Dermis microvascular lymphatic vessel endothelial cell (primary cell): ENCODE measurements at places on chromosomes 16 and 17.

DNA sequence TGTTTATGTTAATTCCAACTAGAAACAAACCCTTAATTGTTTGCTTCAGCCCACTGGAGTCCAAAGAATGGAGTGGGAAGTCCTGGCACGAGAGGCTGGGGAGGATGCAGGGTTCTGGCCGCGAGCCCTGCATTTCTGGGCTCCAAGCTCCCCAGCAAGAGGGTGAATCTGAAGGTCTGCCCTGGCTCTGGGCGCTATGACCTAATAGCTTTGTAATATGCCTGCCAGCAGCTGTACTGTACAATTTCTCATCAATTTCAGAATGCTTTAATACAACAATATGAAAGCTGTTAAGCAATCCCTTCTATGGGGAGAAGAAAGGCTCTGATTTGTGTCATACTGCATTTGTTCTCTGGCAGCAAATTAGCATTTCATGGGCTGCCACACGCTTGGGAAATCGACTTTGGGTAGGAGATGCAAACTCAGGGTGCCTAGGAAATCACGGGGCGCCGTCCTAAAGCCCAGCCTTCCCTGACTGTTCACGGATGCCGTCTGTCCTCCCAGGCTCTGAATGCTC is 43.8 kb downstream of the NDEL1 start:
- DNase-seq = no peak

GRCh38 chr17:59778996-59779395 is 71.5 kb downstream of the VMP1 start:
- no peak for DNase-seq

- DNase-seq = no peak
Measured at GRCh38 chr17:17151055-17151454, 55.1 kb downstream of the PLD6 start.

DNA sequence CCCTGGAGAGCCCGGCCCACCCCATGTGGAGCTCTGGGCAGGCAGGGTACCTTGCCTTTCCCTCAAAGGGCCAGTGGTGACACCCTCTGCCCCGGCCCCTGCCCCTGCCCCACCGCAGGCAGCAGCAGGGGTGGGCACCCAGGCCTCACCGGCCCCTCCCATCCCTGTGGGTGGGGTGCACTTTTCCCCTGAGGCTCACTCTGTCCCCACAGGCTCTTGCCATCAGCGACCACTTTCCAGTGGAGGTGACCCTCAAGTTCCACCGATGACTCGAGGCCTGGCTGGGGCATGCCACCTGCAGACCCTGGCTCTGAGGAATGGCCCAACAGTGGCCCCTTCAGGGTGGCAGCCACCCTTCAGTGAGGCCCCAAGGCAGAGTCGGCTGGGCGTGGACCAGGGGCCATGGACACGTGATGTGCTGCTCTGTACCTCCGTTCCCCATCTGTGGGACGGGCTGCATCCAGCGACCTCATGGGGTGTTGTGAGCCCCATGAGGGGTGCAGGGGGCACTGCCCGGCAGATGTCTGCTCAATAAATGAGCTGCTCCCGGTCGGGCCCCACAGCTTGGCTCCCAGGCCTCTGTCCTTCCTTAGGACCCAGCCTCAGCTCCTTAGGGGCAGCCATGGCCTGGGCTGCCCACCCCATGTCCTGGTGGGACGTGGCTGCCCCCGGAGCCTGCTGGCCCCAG is 2.0 kb downstream of the DNASE1L2 start:
- no peak for DNase-seq

DNA sequence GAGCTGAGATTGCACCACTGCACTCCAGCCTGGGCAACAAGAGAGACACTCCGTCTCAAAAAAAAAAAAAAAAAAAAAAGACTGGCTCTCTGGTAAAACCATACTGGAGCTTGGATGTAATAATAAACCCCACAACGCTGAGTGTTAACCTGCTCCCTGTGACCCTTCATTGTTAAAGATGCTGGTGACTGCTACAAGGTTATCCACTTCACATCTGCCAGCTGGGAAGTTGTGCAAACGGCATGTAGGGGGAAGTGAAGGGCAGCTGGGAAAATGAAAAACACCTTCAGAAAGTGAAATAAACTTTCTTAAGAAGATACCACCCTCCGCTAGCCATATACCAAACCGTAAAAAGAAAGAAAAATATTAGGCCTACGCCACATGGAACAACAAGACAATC is 131.0 kb upstream of the NUDT7 start:
- no peak for DNase-seq

DNA sequence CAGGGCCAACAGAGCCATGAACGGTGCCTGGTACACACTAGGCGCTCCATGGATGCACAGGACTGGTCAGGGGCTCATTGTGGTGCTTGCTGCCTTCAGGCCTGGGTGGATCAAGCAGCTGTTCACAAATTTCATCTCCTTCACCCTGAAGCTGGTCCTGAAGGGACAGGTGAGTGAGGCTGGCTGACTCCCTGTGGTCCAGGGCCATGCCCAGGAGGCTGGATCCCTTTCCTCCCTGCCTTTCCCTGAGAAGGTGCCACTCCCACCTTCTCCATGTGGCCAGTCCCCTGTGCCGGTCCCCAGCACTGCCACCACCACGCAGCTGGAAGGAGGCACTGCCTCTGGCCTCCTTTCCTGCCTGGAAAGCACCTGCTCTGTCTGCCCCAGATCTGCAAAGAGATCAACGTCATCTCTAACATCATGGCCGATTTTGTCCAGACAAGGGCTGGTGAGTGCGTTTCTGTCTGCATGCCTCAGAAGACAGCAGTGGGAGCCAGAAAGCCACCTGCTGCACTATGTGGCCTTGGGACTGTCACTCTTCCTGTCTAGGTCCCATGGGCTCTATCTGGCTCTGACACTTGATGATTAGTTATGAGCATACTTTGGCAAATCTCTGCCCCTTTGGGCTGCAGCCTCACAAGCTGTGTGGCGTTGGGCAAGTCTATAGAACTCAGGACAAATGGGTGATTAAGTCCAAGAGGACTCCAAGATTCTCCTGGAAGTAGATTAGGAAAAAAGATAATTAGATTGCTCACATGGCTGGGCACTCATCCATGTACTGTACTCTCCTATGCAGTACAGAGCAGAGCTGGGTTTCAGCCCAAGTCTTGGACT is 9.4 kb downstream of the CETP start:
- DNase-seq = no peak

GRCh38 chr16:3094289-3095027 is 4.6 kb downstream of the ZSCAN10 start:
- DNase-seq = peak; percentile 45

DNA sequence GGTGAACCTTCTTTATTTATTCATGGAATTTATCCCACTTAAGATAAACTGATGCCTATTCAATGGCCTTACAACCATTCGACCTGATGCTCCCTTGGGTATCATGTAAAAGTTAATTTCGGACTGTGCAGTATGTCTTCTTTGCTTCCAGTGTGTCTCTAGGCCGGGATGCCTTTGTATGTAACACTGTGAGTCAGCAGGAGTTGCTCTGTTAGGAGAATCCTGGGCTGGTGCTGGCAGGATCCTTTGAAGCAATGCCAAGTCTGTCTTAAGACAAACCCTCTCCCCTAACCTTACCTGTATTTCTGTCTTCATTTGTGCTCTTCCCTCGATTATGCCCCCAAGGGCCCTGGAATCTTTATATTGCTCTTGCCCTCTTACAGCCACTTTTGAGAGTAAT is 37.9 kb upstream of the ABCA8 start:
- DNase-seq = peak; percentile 4

GRCh38 chr17:20989991-20990855 is 52.6 kb downstream of the USP22 start:
- DNase-seq = no peak

GRCh38 chr16:54412037-54412436 is 125.5 kb upstream of the IRX3 start:
- no peak for DNase-seq

DNA sequence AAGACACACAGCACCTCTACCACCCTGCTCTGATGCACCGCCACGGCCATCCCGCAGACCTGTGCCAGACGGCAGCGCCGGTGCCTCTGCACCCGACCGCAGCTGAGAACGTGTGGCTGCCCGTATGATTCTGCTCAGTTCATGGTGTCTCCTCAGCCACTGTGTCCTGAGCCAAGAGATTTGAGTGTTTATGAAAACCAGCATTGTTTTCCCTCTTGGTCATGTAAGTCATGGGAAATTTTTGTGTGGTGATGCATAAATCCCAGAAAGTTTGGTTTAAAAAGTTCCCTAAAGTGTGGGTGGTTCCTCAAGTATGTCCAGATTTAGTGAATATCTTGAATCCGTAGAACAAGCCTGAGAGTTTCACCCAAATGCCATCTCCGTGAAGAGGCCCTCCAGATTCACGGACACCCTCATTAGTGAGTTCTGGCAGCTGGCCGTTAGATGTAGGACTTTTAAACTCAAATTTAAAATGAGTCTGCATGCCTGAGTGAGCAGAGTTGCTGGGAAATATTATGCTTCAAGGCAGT is 57.6 kb downstream of the CDRT4 start:
- DNase-seq = no peak

GRCh38 chr17:75526555-75527270 is 1.2 kb downstream of the LLGL2 start:
- DNase-seq = no peak

DNA sequence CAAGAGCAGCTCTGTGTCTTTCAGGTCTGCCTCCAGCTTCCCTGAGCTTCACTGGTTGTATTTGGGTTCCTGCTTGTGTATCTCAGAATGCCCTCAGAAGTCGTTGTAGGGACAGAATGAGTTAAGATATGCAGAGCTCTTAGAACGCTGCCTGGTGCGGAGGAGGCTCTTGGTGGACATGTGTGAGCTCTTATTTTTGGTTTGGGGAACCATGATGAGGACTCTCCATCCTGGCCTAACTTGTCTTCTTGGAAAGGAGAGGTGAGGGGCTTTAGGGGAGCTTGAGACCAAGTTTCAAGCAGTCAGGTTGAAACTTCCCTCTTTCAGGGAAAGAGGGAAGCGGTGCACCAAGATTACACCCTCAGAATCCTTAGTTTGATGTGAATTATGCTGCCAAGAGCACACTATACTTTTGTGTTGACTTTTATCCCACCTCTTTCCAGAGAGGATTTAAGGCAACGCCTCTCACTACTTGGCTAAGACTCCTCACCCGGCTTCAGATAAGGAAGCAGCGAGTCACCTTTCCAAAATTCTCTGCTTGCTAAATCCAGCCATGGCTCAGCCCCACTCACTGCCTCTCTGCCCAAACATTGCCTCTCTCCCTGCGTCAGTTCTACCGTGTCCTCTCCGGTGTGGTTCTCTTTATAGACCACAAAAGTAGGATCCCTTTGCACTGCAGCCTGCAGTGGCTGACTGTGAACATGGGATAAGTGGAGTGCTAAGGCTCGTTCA is 12.7 kb downstream of the CDK5RAP3 start:
- no peak for DNase-seq

- DNase-seq = peak; percentile 39
Measured at GRCh38 chr16:1674751-1675664, 3.1 kb upstream of the JPT2 start.

GRCh38 chr17:47145351-47145750 is 43.7 kb downstream of the CDC27 start:
- no peak for DNase-seq

DNA sequence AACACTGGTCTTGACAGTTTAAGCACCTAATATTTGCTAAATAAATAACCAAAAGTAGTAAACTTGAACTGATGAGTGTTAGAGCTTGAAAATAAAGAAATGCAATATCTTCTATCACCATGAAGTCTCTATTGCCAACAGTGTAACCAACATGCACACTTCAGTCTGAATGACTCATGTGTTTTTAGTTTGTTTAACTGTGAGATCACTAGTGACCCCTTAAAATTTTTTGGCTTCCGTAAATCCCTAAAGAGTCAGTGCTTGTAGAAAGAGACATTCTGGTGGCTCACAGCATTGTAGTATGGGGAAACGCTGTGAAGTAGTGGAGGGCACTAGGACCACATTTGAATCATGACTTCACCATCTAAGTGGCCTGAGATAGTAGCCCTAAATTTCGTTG is 341.1 kb downstream of the PMP22 start:
- DNase-seq = no peak

DNA sequence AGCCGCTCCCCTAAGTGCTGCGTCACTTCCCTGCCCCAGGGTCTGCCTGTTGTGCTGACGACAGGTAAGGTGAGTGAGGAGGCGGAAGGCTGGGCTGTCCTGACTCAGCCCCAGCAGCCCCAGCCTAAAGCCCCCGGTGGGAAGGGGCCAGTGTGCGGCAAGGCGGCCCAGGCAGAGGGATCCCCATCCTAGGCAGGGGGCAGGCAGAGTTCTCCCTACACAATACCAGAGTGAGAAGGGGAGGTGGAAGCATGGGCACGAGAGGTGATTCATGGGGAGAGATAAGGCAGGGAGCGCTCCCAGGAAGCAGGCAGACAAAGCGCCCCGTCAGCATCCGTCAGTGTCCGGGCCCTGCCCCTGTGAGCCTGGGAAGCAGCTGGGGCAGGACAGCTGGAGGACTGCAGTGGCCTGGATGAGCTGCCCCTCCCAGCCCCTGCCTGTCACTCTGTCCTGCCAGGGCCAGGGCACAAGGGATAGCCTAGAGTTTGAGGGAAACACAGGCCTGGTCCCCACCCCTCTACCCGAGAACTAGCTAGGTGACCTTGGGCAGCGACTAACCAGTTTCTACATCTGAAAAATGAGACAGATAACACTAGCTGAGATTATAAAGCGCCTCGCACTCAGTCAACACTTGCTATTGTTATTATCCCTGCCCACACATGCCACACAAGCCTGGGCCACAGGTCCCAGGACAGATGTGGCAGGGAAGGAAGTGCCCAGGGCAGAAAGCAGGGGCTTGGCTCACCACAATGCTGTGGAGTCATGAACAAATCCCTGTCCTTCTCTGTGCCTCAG is 3.8 kb downstream of the FAM83G start:
- DNase-seq = no peak

GRCh38 chr16:81752225-81752875 is 26.7 kb upstream of the PLCG2 start:
- no peak for DNase-seq

DNA sequence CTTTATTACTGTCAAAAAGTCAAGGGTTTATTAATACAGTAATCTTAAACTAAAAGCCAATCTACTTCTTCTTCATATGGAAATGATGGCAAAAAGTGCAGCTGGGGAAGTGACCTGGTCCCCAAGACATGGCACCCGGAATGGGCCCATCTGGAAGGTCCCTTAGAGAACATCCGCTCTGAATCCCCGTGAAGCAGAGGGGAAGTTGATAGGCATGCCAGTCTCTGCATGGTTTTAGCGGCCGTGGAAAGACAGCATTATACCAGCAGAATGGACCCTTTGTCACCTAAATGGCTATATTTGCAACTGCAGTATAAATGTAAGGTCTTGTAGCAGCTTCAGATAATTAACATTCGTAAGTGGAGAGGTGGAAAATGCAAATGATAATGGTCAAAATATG is 32.4 kb downstream of the COTL1 start:
- no peak for DNase-seq

DNA sequence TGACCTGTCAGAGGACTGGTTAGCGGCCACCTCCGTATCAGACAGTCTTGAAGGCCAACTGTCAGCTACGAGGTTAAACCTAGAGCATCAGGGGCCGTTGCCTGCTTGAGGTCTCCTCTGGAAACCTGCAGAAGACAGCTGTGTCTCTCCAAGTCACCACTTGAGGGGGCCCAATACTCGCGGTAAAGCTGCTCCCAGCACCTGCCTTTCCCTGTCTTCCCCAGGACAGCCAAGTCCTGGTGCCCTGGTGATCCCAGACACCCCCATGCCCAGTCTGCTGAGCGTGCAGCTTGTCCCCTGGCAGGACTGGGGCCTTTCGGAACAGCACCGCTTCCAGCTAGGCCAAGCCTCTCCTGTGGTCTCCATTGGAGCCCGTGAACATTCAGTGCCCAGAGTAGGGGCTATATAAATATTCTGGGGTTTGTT is 80.1 kb downstream of the DNAH17 start:
- peak; percentile 70 for DNase-seq
